ENCODE measurements at places on chromosomes 13 and 19.
A peak's percentile ranks its signal among the peaks of the same experiment; 100 is the strongest.

GRCh38 chr13:31320946-31321345 is 121.2 kb downstream of the B3GLCT start:
- no peak for DNase-seq

DNA sequence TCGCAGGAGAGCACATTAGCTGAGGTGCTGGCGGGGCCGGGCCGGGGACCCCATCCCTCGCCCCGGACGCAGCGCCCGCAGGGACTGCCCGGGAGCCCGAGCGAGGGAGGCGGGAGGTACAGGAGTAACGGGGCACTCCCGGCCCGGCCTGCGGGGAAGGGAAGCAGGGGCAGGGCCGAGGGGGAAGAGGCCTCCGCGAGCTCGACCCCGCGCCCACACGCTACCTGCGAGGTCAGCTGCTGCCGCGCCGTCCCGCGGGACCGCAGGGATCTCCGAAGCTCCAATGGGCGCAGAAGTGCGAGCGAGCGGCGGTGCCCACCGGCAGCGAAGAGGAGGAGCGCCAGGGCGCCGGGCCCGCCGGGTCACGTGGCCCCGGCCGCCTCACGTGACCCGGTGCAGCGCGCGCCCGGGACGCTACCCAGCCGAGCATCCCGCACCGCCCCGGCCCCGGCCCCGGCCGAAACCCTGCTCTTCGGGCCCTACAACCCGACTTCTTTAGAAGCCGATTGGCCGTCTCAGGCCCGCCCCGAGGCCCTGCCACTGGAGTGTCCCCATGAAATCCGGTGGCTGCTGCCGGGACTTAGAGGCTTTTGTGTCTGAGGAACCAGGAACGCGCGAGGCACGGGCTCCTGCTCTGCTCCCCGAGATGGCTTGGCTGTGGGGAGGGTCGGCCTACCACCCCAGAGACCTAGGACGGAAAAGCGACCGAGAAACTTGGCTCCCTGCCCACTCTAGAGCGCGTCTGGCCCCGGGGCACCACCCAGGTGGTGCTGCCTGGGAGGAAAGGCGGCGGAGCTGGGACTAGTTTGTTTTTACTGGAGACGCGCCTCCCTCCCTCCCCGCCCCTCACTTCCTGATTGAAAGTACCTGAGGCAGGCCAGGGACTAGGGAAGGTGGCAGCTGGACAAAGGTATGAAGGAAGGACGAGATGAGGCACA is at the start of gene RCBTB1:
TSS of gene RCBTB1 (minus strand) at position 339 of the 938 bp plus-strand sequence. CDS start 18,279 bp downstream, outside the sequence.
- DNase-seq = peak; percentile 81

DNA sequence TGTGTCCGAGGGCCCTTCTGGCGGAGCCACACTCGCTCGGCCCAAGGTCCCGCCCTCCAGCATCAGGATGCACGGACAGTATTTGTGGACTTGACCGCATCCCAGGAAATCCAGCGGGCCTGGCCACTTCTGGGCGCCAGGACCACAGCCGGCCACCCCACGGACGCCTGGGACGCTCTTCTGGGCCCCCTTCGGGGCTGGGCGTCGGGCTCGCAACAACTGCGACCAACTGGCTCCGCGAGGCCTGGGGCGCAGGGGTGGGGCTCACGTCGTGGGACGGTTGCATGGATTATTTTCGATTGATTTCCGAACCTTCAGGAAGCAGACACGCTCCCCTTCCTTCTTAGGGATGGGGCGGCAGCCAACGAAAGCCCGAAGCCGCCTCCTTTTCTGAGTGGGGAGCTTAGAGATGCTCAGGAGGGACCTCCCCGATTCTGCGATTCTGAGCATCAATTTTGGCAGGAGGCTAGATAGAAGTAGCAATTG is 521 bp upstream of the NUP58 start:
- peak; percentile 23 for DNase-seq

DNA sequence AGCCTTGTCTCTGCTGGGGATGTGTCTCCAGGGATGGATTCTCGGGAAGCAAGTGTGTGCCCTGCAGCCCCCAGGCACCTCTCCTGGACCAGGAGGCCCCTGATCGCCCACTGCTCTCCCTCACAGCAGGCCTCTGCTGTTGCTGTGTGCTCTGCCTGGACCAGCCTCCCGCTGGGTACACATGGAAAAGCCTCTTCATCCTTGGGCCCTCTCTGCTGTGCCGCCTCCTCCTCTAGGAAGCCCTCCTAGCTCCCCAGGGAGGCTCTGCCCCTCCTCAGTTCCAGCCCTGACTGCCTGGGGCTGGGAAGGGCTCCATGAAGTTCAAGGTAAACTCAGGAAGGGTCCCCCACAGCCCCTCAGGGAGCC is 12.0 kb downstream of the NDUFA11 start:
- DNase-seq = no peak

GRCh38 chr13:101736566-101736965 is 284.1 kb downstream of the ITGBL1 start:
- DNase-seq = no peak

DNA sequence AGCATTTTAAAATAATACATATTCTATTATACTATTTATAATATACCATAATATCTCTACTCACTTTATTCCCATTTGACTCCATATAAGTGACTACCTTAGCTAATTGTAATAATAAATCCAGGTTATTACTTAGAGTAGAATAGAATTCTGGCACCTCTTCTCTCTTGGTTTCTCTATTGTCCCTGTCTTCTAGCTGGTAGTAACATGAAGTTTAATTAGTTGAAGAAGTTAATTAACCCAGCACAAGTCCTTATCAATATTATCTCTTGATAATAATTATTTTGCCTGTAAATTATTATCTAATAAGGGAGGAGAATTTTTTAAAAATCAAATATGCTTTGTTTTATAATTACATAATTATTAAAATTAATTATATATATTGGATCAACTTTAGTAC is 1571.2 kb upstream of the PRR20A start:
- DNase-seq = no peak

DNA sequence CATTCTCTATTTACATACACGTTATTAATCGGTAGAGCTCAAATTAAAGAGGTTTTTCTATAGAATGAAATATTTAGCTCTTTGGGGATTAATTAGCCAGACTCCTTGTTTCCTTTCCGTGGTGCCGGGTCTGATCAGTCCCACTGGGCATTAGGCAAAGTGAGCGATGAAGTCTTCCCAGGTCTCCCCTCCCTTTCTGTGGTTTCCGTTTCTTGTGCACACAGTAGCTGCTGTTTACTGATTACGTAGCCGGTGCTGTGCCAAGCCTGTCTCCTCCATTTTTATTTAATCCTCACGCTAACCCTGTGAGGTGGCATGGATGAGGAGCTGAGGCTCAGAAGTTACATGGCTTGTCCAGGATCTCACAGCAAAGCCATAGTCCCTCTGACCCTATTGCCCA is 9.0 kb downstream of the SLC25A15 start:
- no peak for DNase-seq

DNA sequence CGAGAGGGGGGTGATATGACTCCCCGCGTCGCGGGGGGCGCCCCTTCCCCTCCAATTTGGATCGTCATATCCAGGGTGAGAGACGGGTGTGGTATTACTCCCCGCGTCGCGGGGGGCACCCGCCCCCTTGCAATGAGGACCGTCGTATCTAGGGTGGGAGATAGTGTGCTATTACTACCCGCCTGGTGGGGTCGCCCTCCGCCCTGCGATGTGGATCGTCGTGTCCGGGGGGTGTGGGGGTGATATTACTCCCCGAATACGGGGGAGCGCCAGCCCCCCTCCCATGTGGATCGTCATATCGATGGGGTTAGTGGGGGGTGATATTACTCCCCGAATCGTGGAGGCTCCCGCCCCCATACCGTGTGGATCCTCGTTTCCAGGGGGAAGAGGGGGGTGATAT is 29.2 kb upstream of the RGCC start:
- peak; percentile 56 for DNase-seq

- no peak for DNase-seq
Observed at GRCh38 chr13:20303636-20304035, 71.5 kb upstream of the GJB6 start.

DNA sequence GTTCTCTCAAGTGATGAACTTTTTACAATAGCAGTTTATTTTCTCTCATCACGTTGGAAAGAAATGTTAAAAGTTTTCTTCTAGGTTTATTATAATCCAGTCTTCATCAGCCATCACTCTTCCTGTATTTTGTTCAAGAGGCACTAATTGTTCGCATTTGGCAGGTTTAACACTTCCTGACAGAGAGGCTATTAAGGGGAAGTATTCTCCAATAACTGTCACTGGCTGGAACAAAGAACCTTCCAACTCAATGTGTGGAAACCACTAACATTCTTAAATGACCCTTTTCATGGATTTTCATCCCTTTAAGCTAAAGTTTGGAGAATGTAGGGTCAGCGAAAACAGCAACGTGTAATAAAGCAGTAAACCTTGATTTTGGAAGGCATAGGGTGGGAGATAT is 145.1 kb downstream of the PCCA start:
- DNase-seq = no peak

- DNase-seq = no peak
Observed at GRCh38 chr13:22883956-22884355, 296.8 kb upstream of the SGCG start.

- no peak for DNase-seq
Observed at GRCh38 chr13:27853861-27854260, 61.6 kb downstream of the GSX1 start.

DNA sequence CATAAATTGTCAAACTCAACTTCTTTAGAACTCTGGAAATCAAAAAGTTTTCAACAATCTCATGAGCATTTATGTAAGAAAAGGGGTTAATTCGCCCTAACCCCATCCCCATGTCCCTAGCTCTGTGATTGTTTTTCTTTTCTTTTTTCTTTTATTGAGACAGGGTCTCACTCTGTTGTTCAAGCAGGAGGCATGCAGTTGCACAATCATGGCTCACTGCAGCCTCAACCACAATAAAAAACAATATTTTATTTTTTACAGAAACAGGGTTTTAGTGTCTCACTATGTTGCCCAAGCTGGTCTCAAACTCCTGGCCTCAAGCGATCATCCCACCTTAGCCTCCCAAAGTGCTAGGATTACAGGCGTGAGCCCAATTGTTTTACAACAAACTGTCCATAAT is 16.7 kb downstream of the VWA8 start:
- DNase-seq = no peak

DNA sequence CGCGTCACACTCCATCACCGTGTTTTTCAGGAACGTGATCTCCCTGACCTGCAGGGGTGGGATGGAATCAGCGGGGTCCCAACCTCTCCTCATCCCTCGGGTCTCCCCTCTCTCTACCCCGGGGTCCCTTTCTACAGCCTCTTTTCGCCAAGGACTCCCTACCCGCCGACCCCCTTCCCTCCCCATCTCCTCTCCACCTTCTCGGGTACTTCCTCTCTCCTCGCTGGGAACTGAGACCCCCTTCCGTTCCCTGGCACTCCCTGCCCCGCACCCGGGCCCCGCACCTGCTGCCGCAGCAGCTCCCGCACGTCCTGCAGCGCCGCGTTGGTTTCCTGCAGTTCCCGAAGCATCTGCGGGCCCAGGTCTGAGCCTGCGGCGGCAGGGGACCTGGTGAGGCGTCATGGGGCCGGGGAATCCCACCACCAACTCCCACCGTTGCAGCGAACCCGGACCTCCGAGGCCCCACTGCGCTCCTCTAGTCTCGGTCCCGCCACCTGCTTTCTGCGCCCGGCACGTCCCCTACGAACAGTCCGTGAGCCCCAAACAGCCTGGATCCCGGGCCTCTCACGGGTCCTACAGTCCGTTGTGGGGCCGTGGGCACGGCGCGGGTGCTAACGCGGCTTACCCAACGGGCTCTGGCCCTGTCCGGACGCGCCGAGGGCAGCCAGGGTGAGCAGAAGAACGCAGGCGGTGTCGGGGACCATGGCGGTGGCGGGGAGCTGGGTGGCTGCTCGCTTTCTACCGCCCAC is at the start of gene COMP:
TSS of gene COMP (minus strand) at position 740 of the 749 bp plus-strand sequence. CDS start at position 704, 36 bp downstream.
- no peak for DNase-seq

DNA sequence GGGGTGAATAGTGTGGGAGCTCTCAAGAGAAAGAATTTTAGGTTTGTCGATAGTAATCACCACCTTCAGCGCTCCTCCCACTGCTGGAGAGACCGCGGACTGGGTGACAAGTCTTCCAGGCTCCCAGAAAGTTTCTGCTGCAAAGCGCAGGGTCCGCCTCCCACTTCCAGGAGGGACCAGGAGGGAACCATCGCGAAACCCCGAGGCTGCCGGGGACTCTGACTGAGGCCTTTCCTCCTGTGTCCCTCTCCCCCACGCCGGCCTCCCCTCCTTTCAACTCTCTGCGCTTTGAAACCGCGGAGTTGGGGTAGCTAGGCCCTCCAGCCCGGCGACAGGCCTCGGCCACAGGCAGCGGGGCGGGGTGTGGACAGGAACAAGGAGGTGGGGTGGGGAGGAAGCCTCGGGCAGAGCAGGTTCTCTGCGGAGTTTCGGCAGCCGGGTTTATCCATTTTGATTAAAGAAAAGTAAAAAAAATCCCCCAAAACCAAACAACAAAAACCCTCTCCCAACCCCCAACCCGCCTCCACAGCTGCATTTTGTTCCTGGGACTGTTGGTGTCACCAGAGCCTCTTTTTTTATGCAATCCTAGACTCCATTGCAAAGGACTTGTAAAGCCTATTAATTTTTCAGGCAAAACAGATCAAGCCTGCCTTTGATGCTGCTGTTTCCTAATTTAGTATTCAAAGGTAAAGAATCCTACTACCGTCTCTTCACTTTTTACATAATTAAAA is 157.2 kb downstream of the TM9SF2 start:
- DNase-seq = peak; percentile 61

- DNase-seq = no peak
Observed at GRCh38 chr19:37931881-37932655, 25.1 kb downstream of the SIPA1L3 start.
